ENCODE measurements at places on chromosomes 1 and 21.

- no peak for DNase-seq
Observed at GRCh38 chr1:175632667-175633066, 110.7 kb downstream of the TNR start.

DNA sequence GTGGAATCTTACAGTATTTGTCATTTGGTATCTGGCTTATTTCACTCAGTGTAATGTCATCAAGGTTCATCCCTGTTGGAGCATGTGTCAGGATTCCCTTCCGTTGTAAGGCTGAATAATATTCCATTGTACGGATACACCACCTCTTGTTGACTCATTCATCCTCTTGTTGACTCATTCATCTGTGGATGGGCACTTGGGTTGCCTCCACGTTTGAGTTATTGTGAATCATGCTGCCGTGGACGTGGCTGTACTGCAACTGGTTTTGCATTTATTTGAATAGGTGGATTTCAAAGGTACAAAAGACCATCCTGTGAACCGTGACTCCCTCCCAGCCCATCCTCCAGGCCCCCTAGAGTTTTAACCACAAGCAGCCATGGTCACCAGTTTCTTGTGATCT lies 11.9 kb upstream of the TCP10L start:
- DNase-seq = no peak

DNA sequence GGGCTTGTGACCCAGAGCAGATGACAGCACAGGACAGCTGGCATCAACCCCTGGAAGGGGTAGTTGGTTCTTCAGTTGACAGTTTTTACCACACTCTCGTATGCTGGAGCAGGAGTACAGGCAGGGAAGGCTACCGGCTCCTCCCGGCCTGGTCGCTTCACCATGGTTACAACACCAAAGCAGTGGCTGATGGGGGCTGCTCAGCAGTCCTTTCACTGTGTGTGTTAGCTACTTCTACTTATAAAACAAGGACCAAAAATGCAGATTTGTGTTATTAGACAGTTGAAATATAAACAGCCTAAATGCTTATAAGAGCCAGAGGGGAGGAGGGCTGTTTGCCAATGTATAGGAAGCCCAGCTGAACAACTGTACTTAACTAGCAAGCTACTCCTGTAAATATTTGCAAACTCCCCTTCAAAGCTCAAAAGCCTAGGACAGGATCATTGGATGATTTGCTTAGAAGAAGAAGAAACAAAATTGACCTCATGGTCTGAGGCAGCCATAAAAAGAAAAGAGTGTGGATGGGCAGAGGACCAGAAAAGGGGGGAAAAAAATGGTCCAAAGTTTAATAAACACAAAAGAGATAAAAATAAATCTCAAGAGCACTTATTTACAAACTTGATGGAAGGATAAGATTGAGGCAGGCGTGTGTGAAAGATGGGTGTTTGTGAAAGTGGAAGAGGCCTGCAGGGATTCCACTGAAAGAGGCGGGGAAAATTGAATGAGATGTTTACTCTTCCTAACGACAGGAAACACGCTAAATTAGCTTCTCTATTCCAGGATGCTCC lies 57.1 kb downstream of the TGFB2 start:
- DNase-seq = no peak

GRCh38 chr1:41898191-41898713 lies 20.5 kb downstream of the HIVEP3 start:
- no peak for DNase-seq

DNA sequence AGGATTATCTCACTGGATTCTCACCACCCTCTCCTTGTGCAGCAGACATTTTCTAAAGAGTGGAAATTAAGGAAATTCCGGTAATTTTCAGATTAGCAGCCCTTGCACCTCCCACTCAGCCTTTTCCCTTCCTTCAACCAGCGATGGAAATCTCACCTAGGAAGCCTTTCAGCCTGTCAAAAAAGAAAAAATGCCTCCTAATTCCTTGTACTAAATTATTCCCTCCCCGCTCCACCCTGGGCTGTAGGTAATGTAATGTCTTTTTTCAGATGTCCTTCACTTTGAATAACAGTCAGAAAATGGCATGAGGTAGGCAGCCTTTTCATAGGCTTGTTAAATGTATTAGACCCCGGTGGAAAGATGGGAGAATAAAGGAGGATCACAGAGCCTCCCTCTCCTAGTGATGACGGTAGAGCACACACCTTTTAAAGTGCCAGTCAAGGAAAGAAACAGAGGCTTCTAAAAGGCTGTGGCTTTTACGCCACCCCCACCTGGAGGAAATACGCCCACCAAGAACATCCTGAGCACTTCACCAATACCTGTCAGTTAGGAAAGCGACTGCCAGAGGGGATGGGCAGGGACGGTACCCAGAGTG lies 62.8 kb upstream of the NEK2 start:
- no peak for DNase-seq

DNA sequence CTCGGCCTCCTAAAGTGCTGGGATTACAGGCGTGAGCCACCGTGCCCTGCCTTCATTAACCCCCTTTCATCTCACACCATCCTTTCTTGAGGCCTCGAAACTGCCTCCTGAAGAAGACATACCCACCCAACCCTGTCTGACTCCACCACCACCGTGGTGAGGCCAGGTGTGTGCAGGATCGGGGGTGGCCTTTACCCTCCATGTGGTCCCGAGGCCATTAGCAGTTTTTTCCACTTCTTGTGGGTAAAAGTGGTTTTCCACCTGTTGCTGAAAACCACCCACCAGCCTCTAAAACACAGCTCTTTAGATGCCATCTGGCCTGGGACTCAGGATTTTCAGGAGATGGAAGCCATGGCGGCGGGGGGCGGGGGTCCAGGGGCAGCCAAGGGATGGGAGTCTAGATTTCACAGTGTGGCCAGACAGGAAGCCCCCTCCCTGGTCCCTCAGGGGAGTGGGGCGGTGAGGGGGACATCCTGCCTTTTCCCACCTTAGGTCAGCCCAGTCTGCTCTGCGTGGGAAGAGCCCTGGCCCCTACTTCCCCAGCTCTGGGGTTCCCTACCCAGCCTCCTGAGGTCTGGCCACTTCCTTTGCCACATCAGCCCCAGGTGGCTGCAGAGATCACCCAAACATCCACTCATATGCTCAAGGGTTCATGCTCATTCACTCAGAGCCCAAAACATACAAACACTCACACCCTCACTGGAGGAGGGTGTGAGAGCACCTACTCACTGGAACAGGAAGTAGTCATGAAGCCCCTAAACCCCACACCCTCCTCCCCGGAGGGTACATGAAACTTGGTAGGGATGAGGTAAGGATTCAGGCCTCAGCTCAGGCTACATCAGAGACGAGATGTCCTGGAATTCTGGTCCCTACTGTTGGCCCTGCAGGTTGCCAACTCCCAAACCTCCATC lies 2.3 kb downstream of the FGR start:
- DNase-seq = no peak

GRCh38 chr1:225962440-225962975 lies 21.5 kb upstream of the LEFTY2 start:
- no peak for DNase-seq

DNA sequence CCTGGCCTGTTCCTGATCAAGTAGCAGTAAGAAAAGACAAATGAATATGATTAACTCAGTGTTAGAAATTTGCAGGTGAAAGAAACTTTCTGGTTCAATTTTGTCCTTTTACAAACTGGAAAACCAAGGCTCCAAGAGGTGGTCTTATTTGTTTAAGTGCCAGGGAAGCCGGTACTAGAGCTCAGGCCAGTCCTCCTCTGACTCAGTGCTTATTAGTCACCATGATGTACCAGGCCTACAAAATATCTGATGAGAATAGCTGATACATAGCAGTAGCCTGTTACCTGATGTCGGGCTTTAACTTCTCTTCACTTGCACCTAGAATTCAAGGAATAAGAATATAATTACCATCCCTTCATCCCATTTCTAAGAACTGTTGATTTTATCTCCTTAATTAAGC lies 394.8 kb downstream of the LMX1A start:
- DNase-seq = no peak

- no peak for DNase-seq
Observed at GRCh38 chr1:15918962-15919715, 56.8 kb downstream of the ZBTB17 start.

GRCh38 chr21:29854795-29855194 lies 85.0 kb downstream of the GRIK1 start:
- no peak for DNase-seq

DNA sequence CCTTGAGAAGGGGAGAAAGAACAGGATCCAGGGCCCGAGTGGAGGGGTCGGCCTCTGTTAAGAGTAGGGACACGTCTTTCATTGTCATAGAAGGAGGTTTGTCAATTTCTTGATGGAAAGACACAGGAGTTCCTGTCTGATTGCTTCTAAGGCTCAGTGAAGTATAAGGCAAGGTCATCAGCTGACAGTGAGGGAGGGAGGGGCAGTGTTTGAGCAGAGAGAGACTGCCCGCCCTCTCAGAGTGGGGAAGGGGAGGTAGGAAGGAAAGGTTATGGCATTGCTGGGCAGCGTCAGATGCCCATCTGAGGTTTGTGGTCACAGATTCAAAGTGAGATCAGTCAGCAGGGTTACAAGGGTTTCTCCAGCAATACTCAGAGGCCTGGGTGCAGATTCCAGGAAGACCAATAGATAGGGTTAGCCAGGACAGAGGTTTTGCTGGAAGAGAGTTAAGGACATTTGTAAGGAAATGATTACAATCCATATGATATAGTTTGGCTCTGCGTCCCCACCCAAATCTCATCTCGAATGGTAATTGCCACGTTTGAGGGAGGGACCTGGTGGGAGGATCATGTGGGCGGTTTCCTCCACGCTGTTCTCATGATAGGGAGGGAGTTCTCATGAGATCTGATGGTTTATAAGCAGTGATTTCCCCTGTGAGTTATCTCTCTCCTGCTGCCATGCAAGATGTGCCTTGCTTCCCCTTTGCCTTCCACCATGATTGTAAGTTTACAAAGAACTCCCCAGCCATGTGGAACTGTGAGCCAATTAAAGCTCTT lies 127.2 kb upstream of the GJB5 start:
- DNase-seq = no peak

DNA sequence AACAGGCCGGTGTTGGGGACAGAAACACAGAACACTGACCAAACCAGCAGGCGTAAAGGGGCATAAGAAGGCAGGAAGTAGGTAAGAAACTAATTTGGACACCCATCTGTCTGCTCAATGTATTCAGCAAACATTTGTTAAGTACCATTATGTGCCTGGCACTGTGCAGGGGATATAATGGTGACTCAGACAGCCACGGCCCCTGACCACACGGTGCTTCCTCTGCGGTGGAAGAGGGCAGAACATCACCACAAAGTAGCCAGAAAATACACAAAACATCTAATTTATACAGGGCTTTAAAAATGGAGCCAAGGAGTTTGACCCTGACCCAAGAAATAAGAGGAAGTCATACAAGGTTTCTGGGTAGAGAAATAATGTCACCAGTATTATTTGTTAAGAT lies 12.9 kb downstream of the DNAJC11 start:
- DNase-seq = no peak

GRCh38 chr1:42951588-42951987 lies 7.1 kb downstream of the SLC2A1 start:
- no peak for DNase-seq

- no peak for DNase-seq
Observed at GRCh38 chr1:215292932-215293331, 210.4 kb downstream of the KCNK2 start.

DNA sequence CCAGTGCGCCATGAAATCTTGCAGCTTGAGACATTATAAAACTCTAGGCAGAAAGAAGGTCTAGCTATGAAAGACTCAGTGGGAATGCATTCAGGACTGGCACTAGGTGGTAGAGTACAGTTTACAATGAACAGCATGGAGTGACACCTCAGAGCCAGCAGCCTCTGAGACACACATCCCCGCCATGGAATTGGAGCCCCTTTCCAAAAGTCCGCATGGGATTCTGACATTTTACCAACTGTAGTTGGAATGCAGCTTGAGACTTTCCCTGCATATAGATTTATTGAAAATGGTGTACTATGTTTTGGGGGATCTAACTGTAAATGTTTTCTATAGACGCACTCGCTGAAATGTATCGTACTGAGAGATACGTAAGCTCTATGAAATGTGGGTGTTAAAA lies 116.3 kb downstream of the ZSCAN20 start:
- no peak for DNase-seq

DNA sequence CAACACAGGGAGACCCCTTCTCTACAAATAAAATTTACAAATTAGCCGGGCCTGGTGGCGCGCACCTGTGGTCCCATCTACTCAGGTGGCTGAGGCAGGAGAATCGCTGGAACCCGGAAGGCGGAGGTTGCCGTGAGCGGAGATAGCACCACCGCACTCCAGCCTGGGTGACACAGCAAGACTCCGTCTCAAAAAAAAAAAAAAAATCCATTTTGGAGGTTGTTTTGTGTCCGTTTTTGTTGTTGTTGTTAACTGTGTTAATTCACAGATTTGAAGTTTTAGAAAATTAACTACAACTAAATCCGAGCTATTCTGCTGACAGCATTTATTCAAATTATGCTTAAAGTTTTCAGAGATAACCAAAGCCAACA lies 618 bp downstream of the CLCC1 start:
- DNase-seq = peak; percentile 76

- DNase-seq = no peak
Observed at GRCh38 chr21:33022489-33022827, 3.3 kb upstream of the OLIG2 start.

DNA sequence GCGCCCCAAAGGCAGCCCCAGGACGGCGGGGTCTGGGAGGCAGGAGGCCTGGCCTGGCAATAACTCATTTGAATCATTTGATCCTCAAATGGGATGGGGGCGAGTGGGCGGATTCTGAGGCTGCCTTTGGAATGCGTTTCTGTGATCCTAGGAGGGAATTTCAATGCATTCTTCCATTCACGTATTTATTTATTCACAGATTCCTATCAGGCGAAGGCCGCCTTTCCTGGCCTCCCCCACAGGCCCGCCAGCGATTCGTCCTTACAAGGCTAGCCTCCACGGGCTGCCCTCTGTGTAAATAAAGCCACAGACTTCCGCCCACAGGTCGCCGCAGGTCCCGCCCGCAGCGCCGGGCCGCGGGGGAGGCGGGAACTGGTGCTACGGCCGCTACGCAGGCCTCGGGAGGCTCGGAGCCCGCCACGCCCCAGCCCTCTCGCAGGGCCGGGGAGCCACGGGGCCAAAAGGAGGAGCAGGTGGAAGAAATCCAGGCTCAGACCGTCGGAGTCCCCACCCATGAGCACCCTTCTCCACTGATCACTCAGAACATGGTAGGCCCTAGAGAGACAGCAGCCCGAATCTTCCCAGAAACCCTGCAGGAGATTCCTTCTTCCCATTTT lies 31.3 kb upstream of the JUN start:
- no peak for DNase-seq

DNA sequence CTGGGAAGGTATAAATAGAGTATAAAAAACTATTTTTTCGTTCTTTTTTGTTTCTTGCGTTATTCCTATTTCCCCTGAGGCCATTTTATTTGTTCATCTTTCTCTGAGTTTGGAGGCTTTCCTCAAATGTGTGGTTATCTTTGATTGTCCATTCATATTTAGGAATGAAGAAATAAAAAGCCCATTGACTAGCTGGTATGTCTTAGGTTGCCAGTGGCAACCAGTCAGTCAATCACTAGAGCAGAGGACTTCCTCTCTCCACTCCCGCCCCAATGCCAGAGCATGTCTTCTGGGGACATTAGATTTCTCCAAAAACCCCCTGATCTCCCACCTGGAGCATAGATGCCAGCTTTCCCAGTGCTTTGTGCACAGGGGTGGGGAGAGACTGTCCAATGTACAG lies 20.7 kb upstream of the FOXE3 start:
- DNase-seq = no peak
